ENCODE measurements at places on chromosomes 7 and 10.
A peak's percentile ranks its signal among the peaks of the same experiment; 100 is the strongest.

DNA sequence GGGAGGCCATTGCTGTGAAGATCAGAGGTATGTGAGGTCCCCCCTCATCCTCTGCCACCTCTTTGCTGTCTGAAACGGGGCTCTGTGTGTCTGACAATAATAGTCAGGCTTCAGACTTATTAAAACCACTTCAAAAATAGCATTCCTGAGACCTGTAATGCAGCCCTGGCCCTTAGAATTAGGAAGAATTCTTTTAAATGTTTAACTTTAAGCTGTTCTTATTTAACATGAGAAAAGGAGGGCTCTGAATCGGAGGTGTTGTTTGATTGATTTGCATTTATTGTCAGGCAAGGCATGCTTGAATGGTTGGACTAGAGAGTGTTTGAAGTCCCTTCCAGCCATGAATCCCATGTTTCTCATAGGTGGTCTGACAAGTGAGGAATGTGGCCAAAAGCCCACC is 52.5 kb downstream of the AKR1B1 start:
- DNase-seq = no peak

DNA sequence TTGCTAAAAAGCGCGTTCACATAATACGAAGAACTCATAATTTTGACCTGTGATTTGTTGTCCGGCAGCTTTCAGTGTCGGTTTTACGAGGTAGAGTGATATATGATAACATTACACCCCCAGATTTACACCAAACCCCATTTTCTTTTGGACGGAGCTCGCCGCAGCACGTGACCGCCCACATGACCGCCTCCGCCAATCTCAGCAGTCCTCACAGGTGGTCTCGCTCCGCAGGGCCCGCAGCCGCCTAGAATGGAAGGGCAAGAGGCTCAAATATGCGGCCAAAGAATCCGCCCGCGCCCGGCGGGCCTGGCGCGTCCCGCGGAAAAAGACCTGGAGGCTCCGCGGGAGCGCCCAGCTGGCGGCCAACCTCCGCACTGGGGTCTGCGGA is at the start of gene HOXA7:
TSS of gene HOXA7 (minus strand) at position 168 of the 391 bp plus-strand sequence. CDS start at position 38, 130 bp downstream.
- peak; percentile 53 for DNase-seq

DNA sequence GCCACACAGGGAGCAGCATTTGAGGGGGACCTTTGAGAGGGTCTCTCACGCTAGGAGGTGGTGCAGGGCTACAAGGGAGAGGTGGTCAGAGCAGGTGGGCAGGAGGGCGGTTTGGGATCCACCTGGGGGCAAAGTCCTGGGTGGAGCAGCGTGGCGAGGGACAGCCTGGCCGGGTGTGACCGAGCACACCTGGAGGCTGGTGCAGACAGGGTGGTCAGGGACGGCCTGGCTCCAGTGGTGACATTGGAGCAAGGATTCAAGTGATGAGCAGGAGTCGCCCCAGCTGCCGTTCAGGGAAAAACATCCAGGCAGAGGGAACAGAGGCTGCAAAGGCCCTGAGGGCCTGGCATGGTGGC is 36.0 kb downstream of the CLIP2 start:
- no peak for DNase-seq

GRCh38 chr7:103810112-103810744 is 179.2 kb downstream of the RELN start:
- peak; percentile 99 for DNase-seq

DNA sequence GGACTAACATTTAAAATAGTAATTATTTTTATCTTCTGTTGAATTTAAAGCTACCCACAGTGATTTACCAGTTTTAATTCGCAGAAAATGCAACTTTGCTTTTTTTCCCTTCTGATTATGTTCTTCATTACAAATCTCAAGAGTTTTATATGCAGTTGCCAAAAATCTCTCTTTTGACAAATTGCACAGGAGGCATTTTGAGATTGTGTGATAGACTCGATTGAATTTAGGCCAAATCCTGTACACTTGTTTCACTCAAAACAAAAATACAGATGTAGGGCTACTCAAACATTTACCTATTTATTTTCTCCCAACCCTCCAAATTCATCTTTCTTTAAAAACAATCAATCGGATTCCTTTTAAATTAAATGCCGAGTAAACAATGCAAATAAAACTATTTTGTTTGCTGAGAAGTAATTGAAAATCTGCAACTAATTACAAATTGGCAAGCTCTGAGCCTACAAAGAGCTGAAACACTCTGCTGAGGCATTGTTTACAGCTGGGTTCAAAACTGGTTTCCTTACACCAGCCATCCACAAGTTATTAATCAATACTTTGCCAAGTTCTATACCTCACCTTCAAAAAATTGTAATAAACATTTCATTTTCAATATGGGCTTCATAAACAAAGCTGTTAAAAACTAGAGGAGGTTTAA is 214.9 kb upstream of the TCF7L2 start:
- no peak for DNase-seq

All from Caki2 (cell line).